Substantia nigra (tissue), 51 donors: ENCODE measurements at places on chromosomes 2 and 18.

DNA sequence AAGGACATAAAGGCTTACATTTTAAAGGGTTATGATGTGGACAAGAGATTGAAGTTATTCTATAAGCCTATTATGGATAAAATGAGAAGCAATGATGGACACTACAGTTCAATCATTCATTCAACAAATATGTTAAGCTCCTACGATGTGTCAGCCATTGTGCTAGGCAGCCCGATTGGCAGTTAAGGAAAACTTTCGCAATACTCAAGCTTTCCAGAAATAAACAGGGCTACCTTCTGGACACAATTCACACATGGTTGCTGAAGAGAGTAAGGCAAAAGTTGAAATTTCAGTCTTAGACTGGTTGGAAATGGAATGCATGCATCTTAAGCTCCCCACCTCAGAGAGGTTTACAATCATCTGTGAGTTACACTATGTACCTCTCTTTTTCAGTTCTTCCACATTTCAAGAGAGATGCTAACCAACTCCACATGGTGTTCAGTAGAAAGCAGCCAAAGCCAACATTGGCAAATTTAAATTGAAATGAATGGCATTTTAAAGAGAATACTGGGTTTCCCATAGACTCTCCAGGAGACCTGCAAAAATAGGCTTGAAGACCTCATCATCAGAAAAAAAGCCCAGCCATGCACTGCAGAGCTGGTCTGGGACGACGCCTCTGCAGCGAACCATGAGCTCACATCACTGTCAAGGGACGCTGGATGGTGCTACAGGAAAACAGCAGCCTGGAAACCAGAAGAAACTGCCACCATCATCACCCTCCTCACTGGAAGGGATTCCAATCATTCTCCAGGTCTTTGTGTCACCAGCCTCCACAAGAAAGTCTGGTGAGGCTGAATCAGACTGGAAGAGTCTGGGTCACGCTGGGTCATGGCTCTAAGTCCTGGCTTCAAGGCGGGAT is 276.3 kb downstream of the AFF3 start:
- DNase-seq = no peak

DNA sequence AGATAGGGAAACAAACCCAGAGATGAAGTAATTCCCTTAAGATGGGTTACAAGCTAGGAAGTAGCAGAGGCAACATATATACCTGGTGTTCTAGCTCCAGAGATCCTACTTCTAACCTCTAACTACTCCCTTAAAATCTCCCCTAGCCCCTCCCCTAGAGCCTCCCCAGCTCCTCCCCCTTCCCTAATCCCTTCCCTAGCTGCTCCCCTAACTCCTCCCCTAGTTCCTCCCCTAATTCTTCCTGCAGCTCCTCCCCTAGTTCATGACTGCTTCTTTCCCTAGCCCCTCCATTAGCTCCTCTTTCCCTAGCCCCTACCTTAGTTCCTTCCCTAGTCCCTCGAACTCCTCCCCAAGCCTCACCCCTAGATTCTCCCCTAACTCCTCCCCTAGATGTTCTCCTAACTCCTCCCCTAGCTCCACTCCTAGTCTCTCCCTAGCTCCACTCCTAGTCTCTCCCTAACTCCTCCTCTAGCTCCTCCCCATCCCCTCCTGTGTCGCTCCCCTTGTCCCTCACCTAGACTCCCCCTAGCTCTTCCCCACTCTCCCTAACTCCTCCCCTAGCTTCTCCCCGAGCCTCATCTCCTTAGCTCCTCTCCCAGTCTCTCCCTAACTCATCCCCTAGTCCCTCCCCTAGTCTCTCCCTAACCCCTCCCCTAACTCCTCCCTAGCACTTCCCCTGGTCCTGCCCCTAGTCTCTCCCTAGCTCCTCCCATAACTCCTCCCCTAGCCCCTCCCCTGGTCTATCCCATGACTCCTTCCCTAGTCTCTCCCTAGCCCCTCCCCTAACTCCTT is 108.9 kb downstream of the CD226 start:
- no peak for DNase-seq

- no peak for DNase-seq
Observed at GRCh38 chr18:58525517-58525916, 103.4 kb downstream of the ALPK2 start.

- DNase-seq = no peak
Observed at GRCh38 chr2:64763126-64763525, 109.4 kb upstream of the SERTAD2 start.

DNA sequence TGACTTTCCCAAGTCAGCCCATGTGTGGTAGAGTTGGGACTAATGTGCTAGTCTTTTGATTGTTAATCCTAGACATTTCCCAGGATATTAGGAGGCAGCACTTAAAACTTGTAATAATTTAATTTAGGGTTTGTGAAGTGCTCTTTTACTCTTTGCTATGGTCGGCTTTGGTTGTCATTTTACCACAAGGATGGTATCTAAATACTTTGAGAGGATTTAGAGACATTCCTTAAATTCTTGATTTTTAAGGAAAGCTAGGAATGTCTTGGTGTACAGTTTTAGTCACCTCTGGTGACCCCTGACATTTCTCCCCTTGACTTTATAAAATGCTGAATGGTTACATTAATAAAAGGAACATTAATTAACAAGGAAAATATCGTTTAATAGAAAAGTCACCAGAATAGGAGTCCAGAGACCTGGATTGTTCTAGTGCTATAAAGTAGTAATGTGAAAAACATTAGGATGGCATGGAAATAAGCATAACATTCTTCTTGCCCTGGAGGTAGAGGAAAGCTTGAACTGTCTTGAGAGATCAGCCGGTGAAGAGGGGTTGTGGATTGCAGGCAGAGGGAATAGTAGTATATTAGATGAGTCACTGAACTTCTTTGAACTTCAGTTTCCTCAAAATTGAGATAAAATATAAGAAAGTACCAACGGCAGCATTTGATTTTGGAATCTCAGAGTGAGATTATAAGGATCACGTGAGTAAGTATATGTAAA is 209.2 kb downstream of the MCFD2 start:
- no peak for DNase-seq

DNA sequence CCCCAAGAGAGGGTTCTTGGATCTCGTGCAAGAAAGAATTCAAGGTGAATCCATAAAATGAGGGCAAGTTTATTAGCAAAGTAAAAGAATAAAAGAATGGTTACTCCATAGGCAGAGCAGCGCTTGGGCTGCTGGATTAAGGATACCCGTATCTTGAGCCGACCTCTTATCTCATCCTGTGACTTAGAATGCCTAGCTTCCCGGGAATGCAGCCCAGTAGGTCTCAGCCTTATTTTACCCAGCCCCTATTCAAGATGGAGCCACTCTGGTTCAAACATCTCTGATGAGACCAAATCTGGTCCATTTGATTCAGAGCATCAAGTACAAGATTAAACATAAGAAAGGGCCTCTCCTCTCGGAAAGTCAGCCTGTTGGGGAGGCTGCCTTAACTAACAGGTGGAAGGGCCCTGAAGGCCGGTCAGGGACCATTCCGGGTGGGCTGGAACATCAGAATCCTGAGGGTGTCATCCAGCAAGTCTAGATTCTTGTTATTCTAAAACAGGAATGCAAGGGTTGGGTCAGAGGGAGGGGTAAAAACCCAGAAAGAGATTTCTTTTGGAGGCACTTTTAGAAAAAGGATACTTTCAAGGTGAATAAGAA is 5.8 kb downstream of the PSD4 start:
- no peak for DNase-seq

DNA sequence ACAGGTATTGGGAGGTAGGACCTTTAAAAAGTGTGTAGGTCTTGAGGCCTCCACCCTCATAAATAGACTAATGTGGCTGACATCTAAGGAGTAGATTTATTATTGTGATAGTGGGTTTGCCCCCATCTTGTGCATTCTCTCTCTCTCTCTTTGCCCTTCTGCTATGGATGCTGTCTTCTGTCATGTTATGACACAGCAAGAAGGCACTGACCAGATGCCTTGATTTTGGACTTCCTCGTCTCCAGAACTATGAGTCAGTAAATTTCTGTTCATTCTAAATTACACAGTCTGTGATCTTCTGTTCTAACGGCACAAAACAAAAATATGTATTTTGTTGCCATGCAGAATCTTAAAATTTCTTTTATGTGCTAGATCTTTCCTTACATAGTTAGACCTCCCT is 66.9 kb downstream of the ATAD2B start:
- no peak for DNase-seq

- DNase-seq = no peak
Observed at GRCh38 chr2:34423301-34423700, 824.2 kb upstream of the FAM98A start.

GRCh38 chr2:29272311-29272710 is 157.1 kb downstream of the CLIP4 start:
- no peak for DNase-seq

- DNase-seq = no peak
Observed at GRCh38 chr2:65754219-65754618, 321.8 kb upstream of the SPRED2 start.

DNA sequence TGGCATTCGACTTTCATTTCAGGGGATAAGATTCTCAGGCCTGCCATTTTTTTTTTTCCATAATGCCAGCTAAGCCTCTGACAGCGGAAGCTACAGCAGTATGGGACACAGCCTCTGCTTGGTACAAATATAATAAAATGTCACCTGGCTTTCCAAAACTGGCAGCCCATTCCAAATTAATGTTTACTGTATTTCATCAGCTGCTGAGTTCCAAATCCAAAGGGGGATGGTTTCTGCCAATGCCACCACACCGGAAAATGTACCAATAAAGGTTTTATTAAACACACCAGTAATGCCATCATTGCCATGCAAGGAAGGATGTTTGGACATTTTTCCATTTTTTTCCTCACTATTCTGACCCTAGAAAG is 275.8 kb upstream of the CCDC68 start:
- DNase-seq = no peak

GRCh38 chr2:202098291-202098690 is 25.2 kb downstream of the KIAA2012 start:
- DNase-seq = no peak

DNA sequence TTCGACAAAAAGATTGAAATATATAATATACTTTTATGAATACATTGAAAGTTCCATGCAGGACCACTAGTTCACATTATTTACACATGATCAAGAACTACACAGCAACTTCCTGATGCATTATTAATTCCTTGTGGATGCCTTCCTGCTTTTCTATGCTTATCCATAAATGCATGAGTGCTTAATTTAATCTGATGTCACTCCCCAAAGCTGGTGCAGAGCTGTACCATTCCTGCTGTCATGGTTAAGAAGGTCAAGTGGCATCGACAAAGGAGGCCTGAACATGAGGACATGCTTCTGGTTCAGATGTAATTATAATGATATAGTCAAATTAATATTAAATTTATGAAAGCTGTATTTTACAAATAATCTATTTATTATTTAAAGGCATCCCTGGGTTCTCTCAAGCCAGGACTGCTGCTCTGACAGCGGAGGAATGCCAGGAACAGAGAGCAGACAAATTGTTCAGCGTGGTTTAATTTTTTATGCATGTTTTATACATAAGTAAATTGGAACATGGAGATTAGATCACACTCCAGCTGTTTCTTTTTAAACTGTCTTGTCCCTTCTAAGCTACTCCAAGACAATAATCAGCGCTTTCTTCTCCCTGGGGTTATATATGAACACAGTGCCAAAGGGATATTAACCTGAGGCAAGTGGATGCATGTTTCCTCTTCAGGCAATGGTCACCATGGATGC is 307.3 kb upstream of the CNTNAP5 start:
- DNase-seq = no peak

DNA sequence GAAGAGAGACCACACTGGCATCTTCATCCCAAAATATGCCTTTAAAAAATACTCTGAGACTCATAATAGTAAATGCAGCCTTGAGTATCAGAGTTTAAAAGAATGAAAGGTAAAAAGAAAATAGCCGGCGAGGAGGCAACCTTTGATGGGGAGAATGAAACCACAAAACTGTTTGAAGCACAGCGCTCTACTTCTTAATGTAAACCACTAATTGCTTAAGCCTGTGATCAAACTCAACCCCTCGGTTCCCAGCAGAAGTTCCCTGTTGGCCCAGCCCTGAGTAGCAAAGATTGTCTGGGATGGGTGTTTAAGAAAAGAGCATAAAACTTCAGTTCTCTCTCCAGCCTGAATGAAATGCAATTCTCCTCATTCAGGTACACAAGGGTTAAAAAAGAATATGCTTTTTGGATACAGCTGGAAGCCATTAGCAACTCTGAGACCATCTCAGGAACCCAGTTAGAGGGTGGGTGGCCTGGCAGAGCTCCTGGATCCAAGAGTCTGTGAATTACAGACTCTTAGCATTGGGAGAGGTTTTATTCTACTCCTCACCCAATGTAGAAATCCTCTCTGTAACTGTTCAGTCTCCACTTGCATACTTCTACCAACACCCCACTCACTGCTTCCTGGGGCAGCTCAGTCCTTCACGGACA is 44.8 kb downstream of the VIT start:
- DNase-seq = no peak

GRCh38 chr2:151498178-151498577 is 88.5 kb downstream of the RIF1 start:
- DNase-seq = no peak

- DNase-seq = no peak
Observed at GRCh38 chr2:191289049-191289448, 43.8 kb downstream of the MYO1B start.

GRCh38 chr2:204152616-204153015 is 216.1 kb downstream of the ICOS start:
- no peak for DNase-seq

GRCh38 chr18:28411806-28412205 is 234.9 kb upstream of the CDH2 start:
- DNase-seq = no peak

DNA sequence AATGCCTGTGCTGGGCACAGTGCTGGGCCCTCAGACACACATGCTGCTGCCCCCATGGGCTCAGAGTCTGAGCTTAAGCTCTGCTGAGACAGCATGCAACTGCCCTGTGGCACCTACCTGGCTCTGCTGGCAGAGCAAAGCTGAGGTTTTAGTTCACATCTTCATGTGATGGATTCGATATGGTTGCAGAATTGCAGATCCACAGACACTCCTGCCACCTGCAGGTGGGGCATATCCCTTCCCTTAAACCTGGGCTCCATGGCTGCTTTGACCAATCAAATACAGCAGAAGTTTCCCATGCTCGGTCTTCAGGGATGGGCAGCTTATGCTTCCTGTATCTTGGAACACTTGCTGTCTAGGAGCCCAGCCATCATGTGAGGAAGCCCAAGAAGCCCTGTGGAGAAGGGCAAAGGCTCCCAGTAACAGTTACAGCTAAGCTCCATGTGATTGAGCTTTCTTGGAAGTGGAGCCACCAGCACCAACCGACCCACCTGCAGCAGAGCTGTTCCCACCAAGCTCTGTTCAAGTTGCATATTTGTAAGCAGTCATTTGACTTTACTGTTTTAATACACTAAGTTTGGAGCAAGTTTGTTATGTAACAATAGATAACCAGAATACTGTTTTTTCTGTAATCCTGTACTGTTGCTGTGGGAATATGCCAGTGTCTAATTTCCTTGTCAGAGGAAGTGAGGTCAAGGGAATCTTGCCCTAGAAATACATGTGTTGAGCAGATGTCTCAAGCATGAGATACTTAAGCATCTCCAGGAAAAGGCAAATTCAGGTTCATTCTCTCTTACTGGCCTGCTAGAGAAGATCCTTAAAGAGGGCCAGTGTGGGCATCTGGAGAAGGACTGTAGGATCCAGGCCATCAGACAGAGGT is 79.3 kb downstream of the SH3RF3 start:
- no peak for DNase-seq
